ENCODE measurements at places on chromosomes 7 and 10. TPM values are rescaled to one million over a fixed set of nuclear protein-coding genes. Genes with fewer than 3 reads are reported as not detected.

SKIDA1 gene
- total RNA-seq = 0.29 TPM

GPRIN2 gene
- not detected for total RNA-seq

TUBB8 gene
- not detected for total RNA-seq

SFTPD gene
- not detected for total RNA-seq

SPDYE9 gene
- not detected for total RNA-seq

NYAP1 gene
- 1.4 TPM for total RNA-seq

SGCE gene
- 135 TPM for total RNA-seq

FASTK gene
- total RNA-seq = 100 TPM

MLLT10 gene
- total RNA-seq = 15.6 TPM
